ENCODE measurements at places on chromosomes 7 and 10.

- DNase-seq, result no peak
These were observed 211.4 kb downstream of the SEC23IP start for GRCh38 chr10:120103738-120104560.

DNA sequence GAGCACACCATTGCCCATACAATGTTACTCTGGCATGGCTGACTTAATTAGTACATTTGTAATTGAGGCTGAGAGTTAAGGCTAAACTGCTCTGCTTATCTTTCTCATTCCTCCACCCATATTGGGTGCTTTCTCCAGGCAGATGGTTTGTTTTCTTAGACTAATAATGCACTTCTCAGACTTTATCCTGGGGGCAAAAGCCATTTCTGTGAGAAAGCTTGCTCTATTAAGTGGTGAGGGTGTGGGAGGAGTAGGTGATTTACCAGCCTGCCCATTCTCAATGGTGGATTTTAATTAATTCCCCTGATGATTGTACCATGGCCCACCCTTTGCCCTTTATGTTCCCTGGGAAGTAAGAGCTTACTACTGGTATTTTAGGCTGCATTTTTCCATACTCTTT lies 174.8 kb downstream of the FOXP2 start:
- DNase-seq, result no peak

GRCh38 chr10:36771725-36772124 lies 353.7 kb upstream of the ANKRD30A start:
- no peak for DNase-seq

GRCh38 chr7:74099031-74099430 lies 15.4 kb downstream of the LIMK1 start:
- DNase-seq, result no peak

GRCh38 chr10:128083191-128083895 lies 42.9 kb downstream of the MKI67 start:
- no peak for DNase-seq

- no peak for DNase-seq
These were observed 28.9 kb upstream of the ERCC6 start for GRCh38 chr10:49567810-49568209.

- DNase-seq, result no peak
These were observed 82.7 kb upstream of the KLF6 start for GRCh38 chr10:3867454-3868270.

GRCh38 chr7:40923626-40924025 lies 779.3 kb downstream of the INHBA start:
- DNase-seq, result no peak
